ENCODE measurements at places on chromosomes 3 and 15.

DNA sequence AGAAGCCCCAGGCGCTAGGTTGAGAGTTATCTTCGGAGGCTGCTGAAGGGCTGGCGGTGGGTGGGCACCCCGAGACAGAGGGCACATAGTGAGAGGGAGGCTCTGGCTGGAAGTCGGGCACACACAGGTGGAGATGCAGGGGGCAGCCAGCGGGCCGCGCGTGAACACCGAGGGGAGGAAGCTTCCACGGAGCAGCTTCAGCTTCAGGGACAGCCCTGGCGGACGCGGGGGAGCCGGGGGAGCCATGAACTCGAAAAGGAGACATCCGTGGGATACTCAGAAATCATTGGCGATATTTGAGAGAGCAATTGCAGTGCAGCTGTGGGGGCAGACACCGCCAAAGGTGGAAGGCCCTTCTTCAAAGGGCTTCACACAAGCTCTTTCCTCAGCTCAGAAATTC is 204.6 kb downstream of the ATP10A start:
- DNase-seq: no peak

DNA sequence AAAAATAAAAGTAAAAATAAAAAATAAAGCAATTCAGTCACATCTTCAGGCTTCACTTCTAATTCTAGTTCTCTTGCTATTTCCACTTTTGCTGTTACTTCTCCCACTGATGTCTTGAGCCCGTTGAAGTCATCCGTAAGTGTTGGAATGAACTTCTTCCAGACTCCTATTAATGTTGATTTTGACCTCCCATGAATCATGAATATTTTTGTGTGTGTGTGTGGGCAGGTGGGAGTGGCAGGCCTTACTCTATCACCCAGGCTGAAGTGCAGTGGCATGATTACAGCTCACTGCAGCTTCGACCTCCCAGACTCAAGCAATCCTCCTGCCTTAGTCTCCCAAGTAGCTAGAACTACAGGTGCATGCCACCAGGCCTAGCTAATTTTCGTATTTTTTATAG is 10.7 kb downstream of the USP4 start:
- DNase-seq: no peak

GRCh38 chr3:184952671-184953070 is 140.7 kb downstream of the VPS8 start:
- no peak for DNase-seq

GRCh38 chr3:108835101-108835500 is 12.5 kb downstream of the TRAT1 start:
- no peak for DNase-seq

DNA sequence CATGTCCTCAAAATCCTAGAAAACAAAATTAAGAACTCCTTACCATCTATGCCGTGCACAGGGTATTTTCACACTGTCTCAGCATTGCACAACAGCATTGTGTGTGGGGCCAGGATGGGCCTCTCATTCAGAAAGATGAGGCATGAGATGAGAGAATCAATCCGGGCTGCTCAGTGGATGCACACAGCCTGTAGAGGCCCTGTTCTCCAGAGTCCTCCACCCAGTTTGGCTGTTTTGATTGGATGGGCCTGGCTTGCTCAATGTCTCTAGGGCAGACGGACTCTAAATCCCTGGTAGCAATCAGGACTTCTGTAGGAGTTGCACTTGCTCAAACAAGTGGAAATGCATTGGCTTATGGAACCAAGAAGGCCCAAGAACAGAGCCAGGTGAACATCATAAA is 20.2 kb upstream of the CPNE9 start:
- DNase-seq: no peak

- DNase-seq: no peak
Observed at GRCh38 chr15:28252831-28253230, 69.1 kb downstream of the HERC2 start.

GRCh38 chr3:12135029-12135657 is 23.6 kb downstream of the TIMP4 start:
- DNase-seq: no peak

DNA sequence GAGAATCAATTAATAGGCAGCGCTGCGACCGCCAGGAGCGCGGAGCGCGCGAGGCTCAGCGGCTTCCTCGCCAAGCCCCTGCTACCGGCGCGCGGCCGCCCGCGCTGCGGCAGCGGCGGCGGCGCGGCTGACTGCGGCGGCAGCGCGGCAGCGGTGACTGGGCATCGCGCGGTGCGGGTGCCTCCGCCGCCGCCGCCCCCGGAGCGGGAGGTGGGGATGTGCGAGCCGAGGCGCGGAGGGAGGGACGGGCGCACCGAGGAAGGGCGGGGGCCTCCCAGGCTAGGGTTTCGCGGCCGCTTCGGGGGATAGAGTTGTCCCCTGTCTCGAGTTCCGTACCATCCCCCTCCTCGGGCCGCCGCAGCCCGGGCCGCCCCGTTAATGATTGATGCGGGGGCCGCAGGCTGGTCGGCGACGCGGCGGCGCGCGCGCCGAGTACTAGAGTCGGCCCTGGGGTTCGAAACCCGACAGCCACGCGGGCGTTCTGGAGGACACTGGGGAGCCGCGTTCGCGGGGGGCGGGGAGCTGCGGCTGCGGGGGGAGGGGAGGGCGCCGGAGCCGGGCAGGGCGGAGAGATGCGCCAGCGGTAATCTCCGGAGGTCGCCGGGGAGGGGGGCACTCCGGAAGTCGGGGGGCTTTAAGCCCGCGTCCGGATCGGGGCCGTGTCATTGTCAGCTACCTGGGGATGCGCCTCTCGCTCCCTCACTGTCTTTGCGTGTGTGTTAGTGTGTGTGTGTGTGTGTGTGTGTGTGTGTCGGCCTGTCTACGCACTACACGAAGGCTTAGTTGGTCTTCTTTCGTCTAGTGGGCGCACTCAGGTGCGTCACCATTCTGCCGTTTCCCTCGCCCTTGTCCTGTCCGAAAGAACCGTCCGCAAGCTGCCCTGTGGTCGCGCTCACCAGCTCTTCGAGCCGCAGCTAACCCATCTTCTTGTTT is at the start of gene PAQR9:
Gene PAQR9, minus strand, starts transcription at position 159 of the 933 bp plus-strand sequence. CDS start 338 bp downstream, outside the sequence.
- DNase-seq: no peak

DNA sequence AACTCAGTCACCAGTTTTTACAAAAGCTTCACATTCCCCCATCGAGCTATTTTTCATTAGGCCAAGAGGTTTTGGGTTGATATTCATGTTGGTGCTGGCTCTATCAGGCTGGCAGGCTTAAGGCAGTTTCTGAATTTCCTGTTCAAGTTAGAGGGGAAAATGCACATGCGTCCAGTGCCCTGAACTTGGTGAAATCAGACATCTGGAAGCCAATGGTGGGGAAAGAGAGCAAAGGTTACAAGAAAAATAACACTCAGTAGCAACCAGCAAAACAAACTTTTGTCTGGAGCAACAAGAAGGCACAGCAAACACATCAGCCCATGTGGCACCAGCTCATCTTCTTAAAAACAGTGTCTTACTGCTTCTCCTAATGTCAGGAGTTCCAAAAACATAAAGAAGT is 155.6 kb upstream of the TSC22D2 start:
- DNase-seq: no peak

- no peak for DNase-seq
Observed at GRCh38 chr3:52232279-52233107, 6.5 kb downstream of the TWF2 start.

- DNase-seq: no peak
Observed at GRCh38 chr3:66385066-66385465, 115.8 kb downstream of the LRIG1 start.

- no peak for DNase-seq
Observed at GRCh38 chr3:112735926-112736325, 95.0 kb upstream of the CCDC80 start.

All from NCI-H1048 (cell line).